ENCODE measurements at places on chromosomes 12 and 14.

GRCh38 chr12:64667793-64668192, 57.5 kb downstream of the RASSF3 start:
- no peak for DNase-seq

GRCh38 chr12:98416845-98417244, 98.5 kb upstream of the TMPO start:
- no peak for DNase-seq

- no peak for DNase-seq
Observed at GRCh38 chr12:78208092-78208491, 377.4 kb downstream of the NAV3 start.

- DNase-seq, result no peak
Observed at GRCh38 chr12:41537522-41537921, 349.4 kb downstream of the PDZRN4 start.

DNA sequence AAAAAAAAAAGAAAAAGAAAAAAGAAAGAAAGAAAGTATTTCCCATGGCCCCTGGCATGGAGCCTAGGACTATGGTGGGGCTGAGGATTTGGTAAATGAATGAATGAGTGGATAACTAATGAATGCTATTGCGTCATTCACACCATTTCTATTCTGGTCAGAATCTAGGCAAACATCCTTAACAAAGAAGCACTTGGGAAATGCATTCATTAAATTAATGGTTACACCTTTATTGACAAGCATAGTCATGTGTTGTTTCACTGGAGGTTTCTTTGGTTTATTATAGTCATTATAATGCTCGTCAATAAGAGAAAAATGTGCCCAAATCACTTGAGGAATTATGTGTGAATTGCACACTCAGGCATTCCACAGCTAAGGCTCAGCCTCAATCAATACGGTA, 13.6 kb upstream of the AQP2 start:
- no peak for DNase-seq

DNA sequence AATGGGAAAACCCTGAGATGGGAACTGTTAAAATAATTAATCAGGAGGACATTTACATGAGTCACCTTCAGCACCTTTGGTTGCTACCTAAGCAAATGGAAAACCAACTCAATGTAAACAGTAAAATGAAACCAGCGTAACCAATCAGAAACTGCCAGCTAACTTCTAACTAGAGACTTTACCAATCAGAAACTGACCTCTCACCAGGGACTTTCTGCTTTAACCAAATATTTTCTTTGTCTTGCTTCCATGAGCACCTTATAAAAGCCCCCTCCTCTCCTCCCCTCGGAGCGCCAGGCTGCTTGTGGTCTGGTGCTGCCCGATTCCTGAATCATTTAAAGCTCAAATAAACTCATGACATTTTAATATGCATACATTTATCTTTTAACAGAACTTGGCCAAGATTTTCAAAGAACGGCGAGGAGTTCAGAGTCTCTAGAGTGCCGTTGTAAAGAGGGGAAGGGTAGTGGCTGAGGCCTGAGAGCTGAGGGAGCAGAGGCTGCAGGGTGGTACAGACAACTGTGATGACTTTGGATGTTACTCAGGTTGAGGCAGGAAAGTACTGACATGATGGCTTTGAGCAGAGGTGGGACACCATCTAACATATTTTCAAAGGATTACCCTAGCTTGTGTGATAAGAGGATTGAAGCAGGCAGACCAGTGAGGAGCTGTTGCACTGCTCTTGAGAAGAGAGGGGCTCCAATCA, 183.6 kb downstream of the CRADD start:
- no peak for DNase-seq
